ENCODE measurements at places on chromosomes 2 and 18.

- no peak for DNase-seq
Observed at GRCh38 chr18:60499675-60500074, 127.1 kb upstream of the MC4R start.

GRCh38 chr18:10424585-10425307, 29.7 kb upstream of the APCDD1 start:
- no peak for DNase-seq

- DNase-seq = no peak
Observed at GRCh38 chr2:18971628-18972027, 382.3 kb upstream of the NT5C1B start.

DNA sequence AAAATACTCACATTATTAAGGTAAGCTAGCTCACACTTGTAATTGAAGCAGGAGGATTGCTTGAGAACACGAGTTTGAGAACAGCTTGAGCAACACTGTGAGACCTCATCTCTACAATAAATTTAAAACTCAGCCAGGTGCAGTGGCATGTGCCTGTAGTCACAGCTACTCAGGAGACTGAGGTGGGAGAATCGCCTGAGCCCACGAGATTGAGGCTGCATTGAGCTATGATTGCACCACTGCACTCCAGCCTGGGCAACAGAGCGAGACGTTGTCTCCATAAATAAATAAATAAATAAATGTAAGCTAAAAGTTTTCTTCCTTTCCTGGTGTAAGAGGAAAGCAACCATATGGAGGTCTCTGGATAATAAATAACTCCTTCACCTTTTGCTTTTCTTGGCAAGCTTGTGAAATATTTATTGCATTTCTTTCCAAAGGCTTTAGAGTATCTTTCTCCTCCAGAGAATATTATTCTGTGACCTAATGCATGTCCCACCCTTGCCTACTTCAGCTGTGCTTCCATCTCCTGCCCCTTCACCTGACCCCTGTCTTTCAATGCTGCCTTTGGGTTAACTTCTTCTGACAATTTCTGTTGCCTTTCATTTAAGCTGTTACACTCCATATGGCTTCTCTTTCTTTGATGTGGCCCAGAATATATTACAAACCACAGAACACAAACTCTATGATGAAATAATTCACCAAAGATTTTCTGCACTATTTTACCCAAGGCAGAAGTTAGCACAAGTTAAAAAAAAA, 280.7 kb upstream of the RND3 start:
- DNase-seq = no peak

DNA sequence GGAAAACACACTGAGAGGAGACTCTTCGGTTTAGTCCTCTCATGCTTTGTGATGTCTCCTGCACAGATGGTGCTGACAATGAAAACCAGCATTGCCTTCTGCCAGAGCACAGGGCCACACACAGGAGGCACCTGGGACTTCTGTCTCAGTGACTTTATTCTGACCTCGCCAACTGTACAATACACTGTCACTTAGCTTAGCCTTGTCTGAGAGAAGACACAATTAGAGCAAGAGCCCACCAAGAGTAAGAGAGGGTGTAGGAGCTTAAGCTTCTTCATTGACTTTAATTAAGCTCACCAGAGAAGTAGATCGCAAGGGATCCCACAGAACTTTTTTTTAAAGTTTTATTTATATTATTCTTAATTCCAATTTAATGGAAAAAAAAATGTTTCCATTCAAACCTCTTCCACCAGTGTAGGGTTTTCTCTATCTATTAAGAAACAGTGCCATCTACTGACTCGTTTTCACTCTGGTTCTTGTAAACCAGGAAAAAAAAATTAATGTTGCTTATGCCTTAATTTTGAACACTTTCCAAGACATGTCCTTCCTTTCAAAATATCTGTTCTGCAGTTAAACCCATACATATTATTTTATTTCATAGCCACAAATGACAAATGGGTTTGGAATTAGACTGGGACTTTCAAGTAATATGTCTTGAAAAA, 42.4 kb upstream of the DDX18 start:
- no peak for DNase-seq

DNA sequence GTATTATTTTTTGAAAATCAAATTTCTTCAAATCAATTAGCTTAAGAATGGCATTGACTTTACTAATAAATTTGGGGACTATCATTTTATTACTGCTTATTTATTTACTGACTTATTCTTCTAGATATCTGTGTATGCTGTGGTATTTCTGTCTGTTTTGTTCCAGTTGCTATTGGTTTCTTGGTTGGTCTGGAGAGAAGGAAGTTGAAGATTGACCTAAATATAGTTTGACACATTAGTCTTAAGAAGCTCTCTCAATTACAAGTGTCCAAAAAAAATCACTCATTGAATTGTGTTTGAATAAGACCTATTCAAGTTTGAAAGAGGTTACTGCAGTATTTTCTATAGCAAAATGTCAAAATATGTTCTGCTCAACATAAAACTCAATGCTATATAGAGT, 153.3 kb upstream of the KYNU start:
- DNase-seq = no peak

GRCh38 chr2:16767789-16768476, 102.3 kb upstream of the CYRIA start:
- no peak for DNase-seq

DNA sequence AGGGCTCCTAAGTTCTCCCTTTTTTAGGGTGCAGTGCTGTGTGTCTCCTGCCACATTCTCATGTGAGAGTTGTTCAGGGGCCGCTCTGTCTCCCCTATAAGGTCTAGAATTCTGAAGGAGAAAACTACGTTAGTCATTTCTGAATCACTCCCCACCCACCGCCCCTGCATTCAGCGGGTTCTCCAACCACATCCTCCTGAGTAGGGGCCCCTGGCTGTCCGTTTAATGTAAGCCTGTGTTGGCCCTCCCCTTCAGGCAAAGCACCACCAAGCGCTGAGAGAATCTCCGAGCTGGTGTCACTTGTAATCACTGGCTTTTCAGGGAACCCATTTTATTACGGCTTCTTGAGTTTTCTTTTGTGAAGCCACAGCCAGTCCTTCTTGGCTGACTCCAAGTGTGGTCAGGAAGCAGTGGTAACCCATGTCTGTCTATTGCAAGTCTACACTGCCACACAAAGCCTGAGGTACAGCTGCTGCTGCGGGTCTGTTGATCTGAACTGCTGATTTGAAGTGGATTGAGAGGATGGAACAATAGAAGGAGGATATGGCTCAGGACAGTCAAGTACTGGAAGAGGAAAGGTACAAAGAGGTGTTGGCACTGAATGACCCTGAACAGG, 16.9 kb downstream of the LCT start:
- no peak for DNase-seq

GRCh38 chr18:66457245-66457644, 146.6 kb downstream of the CDH19 start:
- no peak for DNase-seq

DNA sequence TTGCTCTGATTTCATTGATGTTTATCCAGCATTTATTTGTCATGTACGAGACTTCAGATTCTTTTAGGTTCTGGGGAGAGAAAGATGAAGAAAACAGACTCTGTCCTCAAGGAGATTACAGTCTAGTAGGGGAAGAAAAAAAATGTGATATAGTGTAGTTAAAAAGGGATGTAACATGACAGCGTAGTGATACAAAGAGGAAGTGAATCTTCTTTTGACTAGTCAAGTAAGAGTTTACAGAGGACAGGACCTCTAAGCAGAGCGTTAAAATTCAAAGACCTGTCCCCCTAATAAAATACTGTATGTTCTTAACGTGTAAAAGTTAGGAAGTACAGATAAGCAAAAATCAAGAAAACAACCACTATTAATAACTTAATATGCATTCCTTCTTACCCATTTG, 47.7 kb downstream of the NCOA1 start:
- no peak for DNase-seq

GRCh38 chr18:77733292-77733903, 483.8 kb downstream of the GALR1 start:
- no peak for DNase-seq

DNA sequence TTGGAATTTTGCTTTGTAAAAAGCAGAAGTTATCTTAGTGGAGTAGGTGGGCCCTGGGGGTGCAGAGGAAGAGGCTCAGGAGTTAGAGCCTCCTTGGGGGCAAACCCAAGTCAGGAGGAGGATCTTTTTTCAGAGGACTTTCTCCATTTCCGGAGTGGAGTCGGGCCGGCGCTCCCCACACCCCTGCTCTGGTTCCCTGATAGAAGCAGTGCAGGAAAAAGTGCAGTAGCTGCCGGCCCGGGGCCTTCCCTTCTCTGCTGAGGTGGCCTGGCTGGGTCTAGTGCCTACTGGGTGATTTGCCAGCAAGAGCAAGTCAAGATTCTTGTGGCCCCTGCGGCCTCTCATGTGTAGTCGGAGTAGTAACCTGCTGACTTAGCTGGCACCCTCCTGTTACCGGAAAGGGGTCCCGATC, 124.2 kb upstream of the HS6ST1 start:
- DNase-seq = no peak

GRCh38 chr2:130186391-130186790, 4.3 kb downstream of the MZT2B start:
- DNase-seq = no peak

DNA sequence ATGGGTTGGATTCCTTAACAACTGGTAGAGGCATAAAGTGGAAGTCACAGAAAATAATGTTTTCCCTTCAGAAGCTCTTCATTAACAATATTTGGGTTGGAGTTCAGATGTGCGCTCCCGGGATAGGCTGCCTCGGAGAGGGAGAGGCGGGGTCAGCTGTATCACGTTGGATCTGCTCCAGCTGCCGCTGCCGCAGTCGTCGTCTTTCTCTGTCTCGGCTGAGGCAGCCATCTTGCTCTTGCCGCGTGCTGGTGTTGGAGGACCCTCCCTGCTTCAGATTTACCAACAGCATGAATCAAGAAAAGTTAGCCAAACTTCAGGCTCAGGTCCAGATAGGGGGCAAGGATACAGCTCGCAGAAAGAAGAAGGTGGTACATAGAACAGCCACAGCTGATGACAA, 35.1 kb downstream of the TANC1 start:
- no peak for DNase-seq

DNA sequence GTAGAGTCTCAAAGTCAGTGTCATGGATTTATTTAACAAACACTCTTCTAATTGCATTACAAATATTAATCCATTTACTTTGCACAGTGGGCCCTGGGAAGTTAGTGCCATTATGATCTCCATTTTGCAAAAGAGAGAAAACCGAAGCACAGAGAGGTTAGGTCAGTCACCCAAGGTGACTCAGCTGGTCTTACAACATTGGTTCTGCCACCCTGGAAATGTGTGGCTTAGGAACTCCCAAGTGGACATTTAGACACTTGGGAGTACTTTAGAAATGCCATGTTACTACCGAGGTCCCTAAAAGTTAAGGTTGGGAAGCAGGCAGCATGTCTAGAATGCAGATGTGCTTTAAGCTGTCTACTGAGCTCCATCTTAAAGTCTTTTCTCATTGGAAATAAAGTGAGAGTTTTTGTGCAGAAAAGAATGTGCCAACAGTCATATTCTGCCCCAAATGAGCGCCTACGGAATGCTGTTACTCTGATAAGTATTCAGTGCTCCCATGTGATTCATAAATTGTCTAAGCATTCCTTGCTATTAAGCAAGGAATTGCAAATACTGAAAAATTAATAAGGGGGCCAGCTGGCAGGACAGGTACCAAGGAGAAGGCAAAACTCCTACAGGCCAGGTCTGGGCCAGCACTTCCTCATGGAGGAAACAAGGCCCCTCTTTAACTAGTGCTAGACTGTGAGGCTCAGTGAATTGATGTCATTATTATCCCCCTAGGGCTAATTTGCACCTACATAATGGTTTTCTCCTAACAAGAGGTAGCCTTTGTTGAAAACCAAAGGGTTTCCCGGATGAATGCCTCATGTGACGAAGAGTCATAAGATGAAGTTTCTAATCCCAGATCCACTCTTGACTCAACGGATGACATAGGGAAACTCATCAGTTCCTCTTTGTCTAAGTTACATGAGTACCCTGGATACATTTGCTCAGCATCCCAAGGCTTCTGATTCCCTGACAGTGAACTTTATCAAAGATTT, 16.3 kb downstream of the NRP2 start:
- no peak for DNase-seq

DNA sequence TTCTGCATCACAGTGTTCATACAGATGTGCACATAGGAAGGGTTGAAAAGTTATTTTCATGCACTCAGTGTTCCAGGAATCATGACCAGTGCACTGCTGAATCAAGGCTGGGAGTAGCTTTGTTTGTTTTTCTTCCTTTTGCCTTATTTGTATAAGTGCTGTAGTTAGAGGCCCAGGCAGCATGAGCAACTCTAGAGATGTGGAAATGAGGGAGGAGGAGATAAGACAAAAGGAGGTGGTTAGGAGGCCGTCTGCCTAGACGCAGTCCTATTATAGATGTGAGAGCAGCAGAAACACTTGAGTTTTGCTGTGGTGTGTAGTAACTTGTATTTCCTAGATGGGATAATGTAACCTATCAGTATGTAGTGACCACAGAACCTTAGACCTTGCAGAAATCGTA, 264.3 kb upstream of the RASGRP3 start:
- peak; percentile 52 for DNase-seq

DNA sequence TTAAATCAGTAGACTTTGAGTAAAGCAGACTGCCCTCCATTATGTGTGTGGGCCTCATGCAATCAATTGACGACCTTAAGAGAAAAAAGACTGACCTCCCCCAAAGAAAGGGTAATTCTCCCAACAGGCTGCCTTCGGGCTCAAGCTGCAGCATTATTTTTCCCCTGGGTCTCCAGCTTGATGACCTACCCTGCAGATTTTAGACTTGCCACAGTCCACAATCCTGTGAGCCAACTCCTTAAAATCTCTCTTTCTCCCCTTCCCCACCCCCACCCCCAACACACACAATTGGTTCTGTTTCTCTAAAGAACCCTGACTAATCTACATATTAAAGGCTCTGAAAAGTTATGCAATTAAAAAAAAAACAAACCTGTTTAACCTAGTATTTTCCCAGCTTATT, 89.4 kb downstream of the RNF152 start:
- DNase-seq = no peak

DNA sequence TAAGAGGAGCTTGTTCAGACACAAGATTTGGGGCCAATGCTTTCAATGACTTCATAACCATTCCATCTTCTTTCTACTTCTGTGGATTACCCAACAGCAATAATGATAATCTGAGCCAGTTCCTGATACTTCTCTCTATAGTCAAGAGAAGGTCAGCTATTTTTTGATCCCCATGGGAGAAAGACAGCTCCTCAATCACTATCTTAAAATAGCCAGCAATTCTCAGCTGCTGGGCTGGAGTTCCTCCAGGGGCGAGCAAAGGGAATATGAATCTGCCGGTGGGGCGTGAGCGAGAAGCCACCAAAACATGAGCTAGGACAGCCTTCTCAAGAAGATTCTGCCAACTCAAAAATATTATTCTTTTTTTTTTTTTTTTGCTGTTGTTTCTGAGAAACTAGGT, at the start of gene TMEM182:
TMEM182 (plus strand) TSS at position 269 of the 400 bp plus-strand sequence. CDS start 187 bp downstream, outside the sequence.
- no peak for DNase-seq

DNA sequence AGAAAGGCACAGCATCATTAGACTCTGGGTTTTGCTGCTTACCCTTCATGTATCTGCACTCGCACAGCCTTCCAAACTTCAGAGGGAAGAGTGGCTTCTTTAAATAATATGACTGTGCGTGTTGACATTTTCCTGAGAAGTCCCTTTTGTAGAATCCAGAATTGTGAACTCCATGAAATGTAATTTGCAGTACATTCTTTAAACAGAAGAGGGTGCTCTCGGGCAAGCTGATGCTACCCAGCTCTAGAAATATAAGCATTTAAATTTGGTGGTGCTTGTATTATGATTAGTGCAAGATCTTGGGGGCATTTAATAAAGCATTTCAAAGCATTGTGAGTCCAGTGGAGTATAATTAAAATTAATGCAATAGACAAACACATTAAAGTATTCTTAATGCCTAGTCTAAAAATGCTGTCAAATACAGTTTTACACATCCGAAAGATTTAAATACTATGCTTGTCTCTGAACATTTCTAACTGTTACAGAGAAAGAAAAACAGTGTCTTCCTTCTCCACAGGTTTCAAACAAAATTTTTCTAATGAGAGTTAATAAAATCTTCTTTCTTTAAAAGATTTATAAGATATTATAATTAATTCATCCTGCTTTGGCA, 17.3 kb upstream of the GTF2A1L start:
- DNase-seq = peak; percentile 53

Measured in Panc1 (cell line).